ENCODE measurements at places on chromosomes 6 and 20.

DNA sequence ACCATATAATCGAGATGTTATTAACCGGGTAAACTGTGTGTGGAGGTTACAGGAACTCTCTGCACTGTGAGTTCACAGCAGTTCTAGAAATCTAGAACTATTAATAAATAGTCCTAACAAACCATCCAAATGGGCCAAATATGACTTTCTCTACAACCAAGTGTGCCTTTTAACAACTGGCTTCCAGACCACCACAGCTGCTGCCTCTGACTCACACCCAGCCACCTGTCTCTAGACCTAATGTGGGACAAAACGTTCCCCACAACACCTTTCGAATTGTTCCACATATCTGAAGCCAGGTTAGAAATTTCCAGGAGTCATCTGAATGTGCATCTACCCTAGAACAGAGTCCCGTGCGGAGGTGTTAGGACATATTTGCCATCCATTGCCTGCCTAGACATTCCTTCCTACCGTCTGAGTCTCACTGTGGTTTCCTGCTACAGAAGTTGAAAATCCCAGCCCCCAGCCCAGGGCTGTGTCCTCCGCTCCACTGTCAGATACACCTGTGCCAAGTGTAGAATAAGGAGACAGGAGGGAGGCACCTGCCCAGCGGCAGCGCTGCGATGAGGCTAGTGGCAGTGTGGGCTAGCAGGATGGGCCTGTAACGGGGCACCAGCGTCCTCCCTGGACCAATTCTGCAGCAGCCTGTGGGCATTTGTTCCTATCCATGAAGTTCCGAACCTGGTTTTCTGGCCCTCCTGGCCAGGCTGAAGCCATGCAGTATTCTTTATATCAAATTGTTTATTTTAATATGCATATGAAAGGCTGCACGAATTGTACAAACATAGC is 28.5 kb upstream of the MAP3K4 start:
- no peak for DNase-seq

- no peak for DNase-seq
These were observed 364.1 kb downstream of the ARHGAP18 start for GRCh38 chr6:129345890-129346289.

DNA sequence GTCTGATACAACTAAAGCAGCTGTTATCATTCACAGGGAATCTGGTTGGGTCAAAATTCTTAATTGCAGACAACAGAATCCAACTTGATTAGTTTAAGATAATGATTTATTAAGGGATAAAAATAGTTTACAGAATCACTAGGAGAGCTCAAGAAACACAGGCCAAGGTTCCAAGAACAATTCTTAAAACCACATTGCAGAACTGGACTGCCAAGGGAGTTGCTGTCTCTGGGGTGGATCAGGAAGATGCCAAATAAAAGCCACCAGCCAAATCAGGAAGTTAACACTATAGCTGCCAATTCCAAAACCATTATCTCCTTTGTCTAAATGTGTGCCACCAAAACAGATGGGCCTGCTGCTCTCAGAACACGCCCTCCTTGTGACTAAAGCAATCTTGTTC is 53.7 kb downstream of the NUDT3 start:
- DNase-seq: no peak

GRCh38 chr6:110557199-110557598 is 80.8 kb upstream of the SLC22A16 start:
- DNase-seq: no peak

- DNase-seq: no peak
These were observed 354.2 kb upstream of the SULF2 start for GRCh38 chr20:48139262-48140041.

DNA sequence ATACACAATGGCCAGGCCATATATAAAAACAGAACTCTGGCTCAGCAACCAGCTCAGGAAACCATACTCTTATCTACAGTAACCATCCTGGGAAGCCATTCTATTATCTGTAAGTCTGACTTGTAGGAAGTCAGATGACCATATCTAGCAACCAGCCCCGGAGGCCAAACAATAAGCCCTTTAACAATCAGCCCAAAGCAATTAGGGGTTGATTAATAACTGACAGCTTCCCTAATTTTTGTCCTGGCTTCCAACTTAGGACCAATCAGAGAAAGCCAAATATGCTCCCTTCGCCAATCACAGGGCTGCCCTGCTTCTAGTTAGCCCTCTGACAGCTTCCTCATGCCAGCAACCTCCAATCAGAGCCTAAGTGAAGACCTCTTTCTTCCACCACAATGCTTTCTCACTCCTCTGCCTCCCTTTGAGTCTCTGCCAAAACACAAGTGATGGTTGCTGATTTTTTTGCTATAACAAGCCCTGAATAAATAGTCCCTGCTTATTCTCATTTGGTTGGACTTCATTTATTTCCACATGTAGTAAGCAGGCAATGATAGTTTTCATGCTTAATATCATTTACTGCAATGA is 37.8 kb upstream of the STXBP5 start:
- DNase-seq: no peak

DNA sequence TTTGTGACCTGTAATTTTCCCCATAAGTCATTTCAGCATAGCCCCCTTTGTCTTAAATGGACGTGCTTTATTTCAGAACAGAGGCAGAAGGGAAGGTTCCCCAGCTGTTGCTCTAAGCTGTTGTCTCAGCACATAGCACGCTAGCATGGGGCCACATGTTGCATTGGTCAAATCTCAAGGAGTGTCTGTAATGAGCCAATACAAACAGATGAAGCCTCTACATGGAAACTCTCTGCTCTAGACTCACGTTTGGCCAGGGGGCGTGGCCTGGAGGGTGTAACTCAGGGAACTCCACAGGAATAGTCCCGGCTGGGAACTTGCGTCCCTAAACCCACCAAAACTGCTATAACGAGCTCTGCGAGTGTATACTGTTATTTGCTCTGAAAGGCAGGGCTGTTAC is 35.2 kb upstream of the SLC22A2 start:
- no peak for DNase-seq

DNA sequence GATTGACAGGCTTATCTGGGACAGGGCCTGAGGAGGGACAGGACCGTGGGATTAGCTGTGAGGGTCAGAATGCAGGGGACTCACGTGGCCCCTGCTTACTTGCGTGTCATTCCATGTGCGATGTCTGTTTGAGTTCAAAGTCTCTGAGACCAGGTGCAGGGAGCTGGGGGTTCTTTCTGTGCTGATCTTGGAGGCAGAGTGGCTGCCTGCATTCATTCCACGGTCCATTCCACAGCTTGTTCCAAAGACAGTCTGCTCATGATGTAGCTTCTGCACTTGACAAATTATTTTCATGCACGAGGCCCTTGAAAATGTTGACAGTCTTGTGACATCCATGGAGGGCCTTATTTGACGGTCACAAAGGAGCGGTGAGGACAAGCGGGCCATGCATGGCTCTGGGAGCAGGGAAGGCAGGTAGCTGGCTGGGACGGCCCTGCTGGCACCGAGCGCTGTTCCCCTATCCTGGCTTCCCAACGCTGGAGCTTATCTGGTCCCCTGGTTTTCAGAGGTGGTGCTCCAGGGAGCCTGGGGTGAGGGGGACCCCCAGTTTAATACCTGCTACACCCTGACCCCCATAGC is 156.3 kb upstream of the RNF24 start:
- no peak for DNase-seq

DNA sequence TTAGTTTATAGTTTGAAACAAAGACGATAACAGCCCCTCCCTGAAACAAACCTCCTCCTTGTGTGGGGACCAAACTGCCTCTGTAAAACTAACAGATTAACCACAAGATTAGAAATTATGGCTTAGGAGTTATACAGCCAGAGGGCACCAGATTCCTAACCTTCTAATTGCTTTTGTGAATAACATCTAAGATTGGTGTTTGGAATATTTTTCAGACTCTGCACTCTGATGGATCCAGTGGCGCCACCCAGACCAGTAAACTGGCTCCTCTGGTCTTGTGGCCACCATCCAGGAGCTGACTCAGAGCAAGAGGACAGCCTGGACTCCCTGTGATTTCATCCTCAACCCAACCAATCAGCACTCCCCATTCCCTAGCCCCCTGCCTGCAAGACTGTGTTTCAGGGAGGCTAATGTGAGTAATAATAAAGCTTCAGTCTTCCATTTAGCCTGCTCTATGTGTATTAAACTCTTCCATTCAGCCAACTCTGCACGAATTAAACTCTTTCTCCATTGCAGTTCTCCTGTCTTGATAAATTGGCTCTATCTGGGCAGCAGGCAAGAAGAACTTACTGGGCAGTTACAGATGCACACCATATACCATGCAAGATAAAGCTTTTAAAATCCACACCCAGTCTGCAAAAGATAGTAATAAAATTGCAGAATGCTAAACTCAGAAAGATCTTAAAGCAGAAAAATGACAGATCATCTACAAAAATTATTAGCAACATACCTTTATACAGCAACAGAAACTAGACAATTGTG is 58.5 kb upstream of the SLC22A16 start:
- no peak for DNase-seq

GRCh38 chr20:46808565-46808964 is 86.1 kb upstream of the EYA2 start:
- no peak for DNase-seq

DNA sequence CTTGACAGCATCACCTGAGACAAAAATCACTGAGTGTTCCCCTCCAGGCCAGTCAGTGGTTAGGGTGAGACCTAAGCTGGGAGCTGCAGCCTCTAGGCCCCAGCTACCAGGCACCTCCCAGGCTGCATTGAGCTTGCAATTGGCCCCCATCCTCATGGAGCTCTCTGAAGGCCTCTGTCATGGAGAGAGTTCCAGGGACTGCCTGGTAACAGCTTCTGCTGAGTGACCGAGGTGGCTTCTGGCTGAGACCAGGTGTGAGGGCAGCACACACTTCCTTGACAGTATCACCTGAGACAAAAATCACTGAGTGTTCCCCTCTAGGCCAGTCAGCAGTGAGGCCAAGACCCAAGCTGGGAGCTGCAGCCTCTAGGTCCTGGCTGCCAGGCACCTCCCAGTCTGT is 283.0 kb downstream of the SMOC2 start:
- DNase-seq: no peak

- peak; percentile 54 for DNase-seq
These were observed 84.9 kb downstream of the FBXO5 start for GRCh38 chr6:152897807-152898399.

DNA sequence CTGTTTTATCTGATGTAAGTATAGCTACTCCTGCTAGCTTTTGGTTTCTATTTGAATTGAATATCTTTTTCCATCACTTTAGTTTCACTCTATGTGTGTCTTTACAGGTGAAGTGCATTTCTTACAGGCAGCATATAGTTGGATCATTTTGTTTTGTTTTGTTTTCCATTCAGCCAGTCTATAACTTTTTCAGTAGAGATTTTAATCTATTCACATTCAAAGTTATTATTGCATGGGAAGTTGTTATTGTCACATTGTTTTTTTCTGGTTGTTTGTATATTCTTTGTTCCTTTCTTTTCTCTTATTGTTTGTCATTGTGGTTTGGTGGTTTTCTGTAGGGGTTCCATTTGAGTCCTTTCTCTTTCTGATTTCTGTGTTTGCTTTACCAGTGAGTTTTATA is 151.2 kb downstream of the PDE10A start:
- no peak for DNase-seq

DNA sequence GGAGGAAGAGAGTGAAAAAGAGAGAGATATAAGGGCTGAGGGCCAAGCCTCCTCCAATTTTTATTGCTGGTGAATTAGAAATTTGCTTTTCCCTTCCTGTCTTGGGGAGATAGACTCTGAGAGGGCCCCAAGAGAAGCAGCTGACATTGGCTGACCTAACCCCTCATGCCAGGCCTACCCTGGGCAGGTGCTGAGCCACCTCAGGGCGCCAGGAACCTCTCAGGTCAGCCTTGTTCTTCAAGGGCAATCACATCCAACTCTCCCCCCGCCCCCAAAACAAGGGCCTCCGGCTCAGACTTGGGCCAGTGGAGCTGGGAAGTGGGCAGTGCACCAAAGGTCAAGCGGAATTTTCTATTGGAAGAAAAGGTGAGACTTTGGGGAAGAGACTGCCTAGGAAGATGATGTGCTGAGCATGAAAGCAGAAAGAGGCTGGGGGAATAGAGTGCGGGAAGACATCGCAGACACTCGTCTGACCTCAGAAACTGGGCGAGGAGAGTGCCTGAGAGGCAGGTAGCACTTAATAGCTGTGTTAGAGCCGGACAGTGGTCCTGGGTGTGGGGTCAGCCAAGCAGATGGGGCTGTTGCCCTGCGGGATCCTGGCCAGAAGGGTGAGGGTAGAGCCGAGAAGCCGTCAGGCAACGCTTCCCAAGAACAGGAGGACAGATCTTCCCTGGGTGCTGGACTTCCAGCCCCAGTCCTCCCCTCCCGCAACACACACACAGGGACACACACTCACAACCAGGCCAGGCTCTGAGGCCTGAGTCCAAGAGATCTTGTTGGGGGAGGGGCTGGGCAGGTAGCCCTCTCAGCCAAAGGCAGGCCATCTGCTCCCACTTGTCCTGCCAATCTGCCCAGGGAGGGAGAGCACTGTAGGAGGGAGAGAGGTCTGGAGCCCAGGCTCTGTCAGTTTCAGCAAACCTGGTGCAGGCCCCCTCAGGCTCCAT is 3.7 kb upstream of the FASTKD5 start:
- DNase-seq: no peak

Data from iPS DF 6.9 (cell line).